PC-9 (cell line): ENCODE measurements at places on chromosomes 13 and 19.

- DNase-seq, result peak; percentile 37
Measured at GRCh38 chr19:3359015-3359918, 7.1 kb upstream of the NFIC start.

DNA sequence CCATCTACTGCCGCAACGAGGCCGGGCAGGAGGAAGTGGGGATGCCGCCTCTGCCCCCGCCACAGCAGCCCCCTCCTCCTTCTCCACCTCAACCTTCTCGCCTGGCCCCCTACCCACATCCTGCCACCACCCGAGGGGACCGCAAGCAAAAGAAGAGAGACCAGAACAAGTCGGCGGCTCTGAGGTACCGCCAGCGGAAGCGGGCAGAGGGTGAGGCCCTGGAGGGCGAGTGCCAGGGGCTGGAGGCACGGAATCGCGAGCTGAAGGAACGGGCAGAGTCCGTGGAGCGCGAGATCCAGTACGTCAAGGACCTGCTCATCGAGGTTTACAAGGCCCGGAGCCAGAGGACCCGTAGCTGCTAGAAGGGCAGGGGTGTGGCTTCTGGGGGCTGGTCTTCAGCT lies 3.4 kb upstream of the NUP62 start:
- DNase-seq, result no peak

DNA sequence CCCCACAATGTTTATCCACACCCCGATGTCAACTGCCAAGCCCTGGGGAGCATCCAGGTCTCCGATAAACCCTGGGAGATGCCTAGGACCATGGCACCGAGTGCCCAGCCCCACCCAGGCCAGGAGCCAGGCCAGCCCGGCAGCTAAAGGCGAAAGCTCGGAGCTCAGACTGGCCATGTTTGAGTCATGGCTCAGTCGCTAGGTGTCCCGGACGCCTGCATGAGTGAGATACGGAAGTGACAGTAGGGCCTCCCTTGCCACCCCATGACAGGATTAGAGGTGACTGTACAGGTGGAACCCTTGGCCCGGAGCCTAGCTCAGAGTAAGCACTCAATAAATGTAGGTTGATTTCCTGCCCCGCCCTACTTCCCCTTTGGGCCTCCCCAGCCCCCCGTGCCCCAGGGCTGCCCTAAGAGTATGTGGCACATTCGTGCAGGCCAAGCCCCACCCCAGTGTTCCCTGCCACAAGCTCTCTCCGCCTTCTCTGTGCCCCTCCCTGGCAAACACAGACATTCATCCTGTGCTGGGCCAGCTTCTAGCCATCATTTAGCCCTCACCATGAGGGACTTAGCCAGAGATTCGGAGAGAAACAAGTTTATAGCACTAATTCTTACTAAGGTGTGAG lies 5.8 kb upstream of the TPM4 start:
- DNase-seq, result peak; percentile 96

GRCh38 chr13:73358606-73359095 lies 299.8 kb downstream of the KLF5 start:
- DNase-seq, result no peak

DNA sequence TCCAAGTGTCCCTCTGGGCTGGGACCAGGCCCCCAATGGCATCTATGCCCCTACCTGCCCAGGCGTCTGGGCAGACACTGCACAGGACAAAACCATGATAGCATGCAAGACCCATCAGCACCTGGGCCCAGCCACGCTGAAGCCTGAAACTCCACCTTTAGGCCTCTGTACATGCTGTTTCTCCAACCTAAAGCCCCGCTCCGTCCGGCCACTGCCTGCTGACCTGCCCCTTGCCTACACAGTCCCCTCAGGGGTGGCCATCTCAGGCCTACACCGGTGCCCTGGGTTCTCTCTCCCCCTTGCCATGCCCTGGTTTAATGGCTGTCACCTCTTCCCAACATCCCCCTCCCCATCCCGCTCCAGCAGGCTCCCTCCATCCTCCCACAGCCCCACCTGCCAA lies 15.3 kb downstream of the GJA3 start:
- no peak for DNase-seq

DNA sequence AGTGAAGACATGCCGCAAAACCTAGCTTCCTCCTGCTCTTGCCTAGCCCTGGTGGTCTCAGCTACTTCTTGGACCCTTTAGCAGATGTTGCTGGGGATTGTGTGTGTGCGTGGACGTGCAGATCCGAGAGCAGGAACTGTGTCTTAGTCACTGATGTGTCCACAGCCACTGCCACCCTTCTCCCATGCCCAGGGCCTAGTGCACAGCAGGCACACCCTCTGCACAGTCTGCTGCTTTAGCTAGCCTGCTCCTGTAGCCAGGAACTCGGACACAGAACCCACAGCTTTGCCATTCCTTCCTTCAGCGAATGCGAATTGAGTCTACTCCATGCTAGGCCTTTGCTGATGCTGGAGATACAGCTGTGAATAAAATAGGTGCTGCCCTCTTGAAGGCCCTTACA lies 2.3 kb downstream of the CLPTM1 start:
- no peak for DNase-seq

DNA sequence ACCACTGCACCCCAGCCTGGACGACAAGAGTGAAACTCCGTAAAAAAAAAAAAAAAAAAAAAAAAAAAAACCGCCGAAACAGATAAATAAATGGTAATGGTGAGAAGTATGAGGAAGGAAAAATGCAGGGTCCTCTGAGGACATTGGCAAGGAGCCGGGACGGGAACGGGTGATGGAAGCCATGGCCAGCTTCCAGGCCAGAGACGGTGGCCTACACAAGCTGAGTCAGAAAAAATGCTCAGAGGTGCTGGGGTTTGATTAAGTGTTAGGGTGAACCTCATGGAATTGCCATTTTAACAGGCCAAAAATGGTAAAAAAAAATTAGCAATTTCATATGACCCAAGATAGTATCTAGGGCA lies 866 bp upstream of the ZSWIM4 start:
- DNase-seq, result peak; percentile 83

- no peak for DNase-seq
Measured at GRCh38 chr19:34391813-34392212, 12.4 kb upstream of the PDCD2L start.

DNA sequence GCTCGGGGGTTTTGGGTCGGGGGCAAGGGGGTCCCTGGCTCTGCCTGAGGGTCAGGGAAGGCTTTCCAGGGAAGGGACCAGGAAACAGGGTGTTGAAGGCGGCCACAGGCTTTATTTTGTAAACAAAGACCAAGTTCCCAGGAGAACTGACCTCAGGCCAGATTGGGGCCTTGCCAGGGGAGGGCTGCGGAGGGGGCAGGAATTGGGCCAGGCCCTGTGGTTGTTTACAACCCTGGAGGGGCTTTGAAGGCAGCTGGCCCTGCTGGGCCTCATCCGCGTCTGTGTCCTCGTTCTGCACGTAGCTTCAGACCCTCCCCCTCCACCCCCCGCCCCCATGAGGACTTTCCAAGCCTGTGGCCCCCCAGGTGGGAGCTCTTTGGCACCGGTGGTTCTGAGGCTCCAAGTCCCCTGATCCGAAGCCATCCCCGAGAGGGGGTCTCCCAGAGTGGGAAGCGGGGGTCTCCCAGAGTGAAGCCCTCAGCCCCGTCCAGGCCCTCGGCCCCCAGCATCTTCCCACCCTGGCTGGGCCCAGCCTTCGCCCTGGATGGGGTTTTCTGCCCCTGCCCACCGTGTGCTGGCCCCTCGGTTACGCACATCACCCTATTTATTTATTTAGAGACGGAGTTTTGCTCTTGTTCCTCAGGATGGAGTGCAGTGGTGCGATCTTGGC lies 13.5 kb upstream of the BSG start:
- DNase-seq, result peak; percentile 53

GRCh38 chr19:8505680-8506401 lies 3.4 kb upstream of the PRAM1 start:
- no peak for DNase-seq

- DNase-seq, result no peak
Measured at GRCh38 chr13:77338961-77339401, 12.1 kb upstream of the MYCBP2 start.

DNA sequence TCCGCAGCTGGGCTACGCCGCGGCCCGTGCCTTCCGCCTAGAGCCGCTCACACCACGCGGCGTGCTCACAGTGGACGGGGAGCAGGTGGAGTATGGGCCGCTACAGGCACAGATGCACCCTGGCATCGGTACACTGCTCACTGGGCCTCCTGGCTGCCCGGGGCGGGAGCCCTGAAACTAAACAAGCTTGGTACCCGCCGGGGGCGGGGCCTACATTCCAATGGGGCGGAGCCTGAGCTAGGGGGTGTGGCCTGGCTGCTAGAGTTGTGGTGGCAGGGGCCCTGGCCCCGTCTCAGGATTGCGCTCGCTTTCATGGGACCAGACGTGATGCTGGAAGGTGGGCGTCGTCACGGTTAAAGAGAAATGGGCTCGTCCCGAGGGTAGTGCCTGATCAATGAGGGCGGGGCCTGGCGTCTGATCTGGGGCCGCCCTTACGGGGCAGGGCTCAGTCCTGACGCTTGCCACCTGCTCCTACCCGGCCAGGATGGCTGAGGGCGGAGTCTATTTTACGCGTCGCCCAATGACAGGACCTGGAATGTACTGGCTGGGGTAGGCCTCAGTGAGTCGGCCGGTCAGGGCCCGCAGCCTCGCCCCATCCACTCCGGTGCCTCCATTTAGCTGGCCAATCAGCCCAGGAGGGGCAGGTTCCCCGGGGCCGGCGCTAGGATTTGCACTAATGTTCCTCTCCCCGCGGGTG lies 7.4 kb downstream of the DBP start:
- no peak for DNase-seq

GRCh38 chr19:15532779-15533521 lies 24.6 kb downstream of the CYP4F22 start:
- peak; percentile 58 for DNase-seq

GRCh38 chr19:17706750-17707181 lies 12.5 kb upstream of the MAP1S start:
- DNase-seq, result no peak

DNA sequence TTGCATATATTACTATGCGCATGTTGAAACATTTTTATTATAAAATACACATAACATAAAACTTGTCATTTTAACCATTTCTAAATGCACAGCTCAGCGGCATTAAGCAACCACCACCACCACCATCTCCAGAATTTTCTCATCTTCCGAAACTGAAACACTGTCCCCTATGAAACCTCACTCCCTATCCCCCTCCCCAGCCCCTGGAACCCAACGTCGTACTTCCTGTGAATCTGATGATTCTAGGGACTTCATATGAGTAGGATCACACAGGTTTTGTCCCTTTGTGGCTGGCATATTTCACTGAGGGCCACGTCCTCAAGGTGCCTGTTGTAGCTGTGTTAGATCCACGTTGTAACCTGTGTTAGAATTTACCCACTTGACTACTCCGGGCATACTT lies 716 bp upstream of the MAP2K2 start:
- DNase-seq, result no peak

DNA sequence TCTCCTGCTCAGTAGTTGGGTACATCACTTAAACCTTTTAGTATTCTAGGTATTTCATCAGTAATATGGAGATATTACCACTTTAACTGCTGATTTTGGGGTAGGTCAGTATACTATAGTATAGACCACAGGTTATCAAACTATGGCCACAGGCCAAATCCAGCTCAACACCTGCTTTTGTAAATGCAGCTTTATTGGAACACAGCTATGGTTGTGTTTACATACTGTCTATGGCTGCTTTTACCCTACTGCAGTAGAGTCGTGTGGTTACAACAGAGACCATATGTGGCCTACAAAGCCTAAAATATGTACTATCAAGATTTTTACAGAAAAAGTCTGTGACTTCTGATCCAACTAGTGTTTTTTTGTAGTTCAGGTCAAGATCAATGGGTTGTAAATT lies 10.3 kb downstream of the COG6 start:
- no peak for DNase-seq

GRCh38 chr19:11293433-11294389 lies 2.2 kb upstream of the TSPAN16 start:
- DNase-seq, result peak; percentile 93
